ENCODE measurements at places on chromosomes 12 and 14. TPM values are rescaled to one million over a fixed set of nuclear protein-coding genes. Genes with fewer than 3 reads are reported as not detected.

GRCh38 chr12:113238309-113238708 is 17.0 kb downstream of the TPCN1 start:
- no peak overlapping the region for H3K4me3 ChIP-seq
- H3K27ac ChIP-seq: no peak overlapping the region
- no peaks in the 10 kb centered on the region for H3K27me3 ChIP-seq

- DNase-seq: peak; percentile 10
- peaks cover 45% of the 10 kb centered on the region for H3K27me3 ChIP-seq
- H3K27ac ChIP-seq: no peak within 1 kb of the TSS
- H3K4me3 ChIP-seq: peak within 1 kb of the TSS; percentile 81
Measured at GRCh38 chr14:52950898-52951680, at the start of gene FERMT2. Gene FERMT2, minus strand, starts transcription at chr14:52951050. Its CDS starts 482 bp downstream, at chr14:52950568.

The IGFBP6 gene
- 2.3 TPM for total RNA-seq

DNA sequence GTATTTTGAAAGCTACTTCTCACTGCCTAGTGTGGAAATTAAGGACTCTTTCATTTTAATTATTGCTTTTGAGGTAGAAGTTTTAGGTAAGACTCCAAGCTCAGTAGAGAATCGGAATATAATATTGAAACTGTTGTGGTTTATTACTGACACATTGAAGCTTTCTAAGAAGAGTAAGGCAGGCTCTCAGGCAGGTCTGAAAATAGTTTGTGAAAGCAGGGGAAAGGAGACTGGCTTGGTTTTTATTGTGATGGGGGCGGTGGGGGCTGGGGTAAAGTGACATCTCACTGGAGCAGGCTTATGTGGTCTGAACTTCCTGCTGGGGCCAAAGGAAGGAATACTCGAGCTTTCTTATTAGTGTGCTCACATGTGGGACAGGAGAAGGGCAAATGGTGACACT is 79.5 kb downstream of the OTOGL start:
- H3K27ac ChIP-seq: peak overlapping the region; percentile 23
- peaks cover 12% of the 10 kb centered on the region for H3K4me1 ChIP-seq
- H3K4me3 ChIP-seq: no peak overlapping the region
- no peaks in the 10 kb centered on the region for H3K36me3 ChIP-seq
- H3K27me3 ChIP-seq: no peaks in the 10 kb centered on the region

The CLEC7A gene
- total RNA-seq: not detected

- DNase-seq: no peak
- no peak overlapping the region for H3K4me3 ChIP-seq
- H3K36me3 ChIP-seq: no peaks in the 10 kb centered on the region
- H3K27ac ChIP-seq: peak overlapping the region; percentile 62
- H3K4me1 ChIP-seq: peaks cover 42% of the 10 kb centered on the region
Measured at GRCh38 chr14:68712703-68713370, 80.0 kb downstream of the ZFP36L1 start.

GRCh38 chr12:104697186-104697585 is 240.4 kb downstream of the CHST11 start:
- peak overlapping the region; percentile 64 for H3K27ac ChIP-seq
- H3K4me3 ChIP-seq: no peak overlapping the region
- peaks cover 57% of the 10 kb centered on the region for H3K4me1 ChIP-seq
- H3K27me3 ChIP-seq: no peaks in the 10 kb centered on the region
- DNase-seq: no peak

- H3K27me3 ChIP-seq: no peaks in the 10 kb centered on the region
- H3K4me1 ChIP-seq: no peaks in the 10 kb centered on the region
- no peak for DNase-seq
- H3K36me3 ChIP-seq: peaks cover 2% of the 10 kb centered on the region
- H3K27ac ChIP-seq: no peak overlapping the region
Measured at GRCh38 chr12:132550014-132550802, 60.2 kb downstream of the LRCOL1 start.

The MYRFL gene
- not detected for total RNA-seq

The TMCC3 gene
- 0.11 TPM for total RNA-seq

DNA sequence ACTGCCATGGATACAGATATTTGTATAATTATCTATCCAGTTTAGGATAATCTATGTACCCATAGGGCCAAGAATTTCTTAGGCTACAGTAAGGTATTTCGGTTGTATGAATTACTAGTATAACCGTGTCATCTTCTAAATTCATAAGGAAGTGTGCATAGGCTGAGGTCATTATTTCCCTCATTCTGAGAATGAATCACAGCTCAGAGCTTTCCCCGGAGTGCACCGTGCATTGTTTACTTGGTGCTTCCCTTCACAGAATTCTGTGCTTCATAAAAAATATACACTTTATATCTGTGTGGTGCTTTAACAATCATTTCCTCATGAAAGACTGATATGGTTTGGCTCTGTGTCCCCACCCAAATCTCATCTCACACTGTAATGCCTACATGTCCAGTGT is 514.1 kb downstream of the ETNK1 start:
- H3K4me1 ChIP-seq: no peaks in the 10 kb centered on the region
- no peak overlapping the region for H3K27ac ChIP-seq
- no peaks in the 10 kb centered on the region for H3K27me3 ChIP-seq
- DNase-seq: no peak

GRCh38 chr14:59187802-59188460 is 536 bp upstream of the DAAM1 start:
- peak overlapping the region; percentile 87 for H3K4me3 ChIP-seq
- peaks cover 10% of the 10 kb centered on the region for H3K4me1 ChIP-seq
- peaks cover 12% of the 10 kb centered on the region for H3K27me3 ChIP-seq

DNA sequence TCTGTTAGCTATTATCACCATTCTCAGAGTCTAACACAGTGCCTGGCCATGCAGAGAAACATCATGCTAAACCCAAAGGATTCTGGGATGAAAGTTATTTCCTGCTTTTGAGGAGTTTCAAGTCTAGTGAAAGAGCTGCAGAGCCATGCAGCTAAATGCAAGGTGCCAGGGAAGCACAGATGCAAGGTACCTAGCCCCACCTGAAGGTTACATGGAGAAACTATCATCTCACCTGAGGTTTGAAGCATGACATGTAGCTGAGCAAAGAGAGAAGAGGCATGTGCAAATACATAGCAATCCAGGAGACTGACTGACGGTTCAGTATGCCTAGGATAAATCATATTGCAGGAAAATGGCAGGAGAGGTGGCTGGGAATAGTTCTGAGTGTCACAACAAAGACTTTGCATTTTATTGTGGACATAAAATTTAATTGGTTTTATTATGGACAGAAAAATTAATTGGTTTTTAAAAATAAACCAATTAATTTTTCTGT is 170.4 kb downstream of the PRKD1 start:
- H3K4me1 ChIP-seq: no peaks in the 10 kb centered on the region
- no peak overlapping the region for H3K27ac ChIP-seq
- no peaks in the 10 kb centered on the region for H3K27me3 ChIP-seq
- DNase-seq: no peak
- no peak overlapping the region for H3K4me3 ChIP-seq

GRCh38 chr14:54597795-54598443 is 31.0 kb downstream of the SAMD4A start:
- H3K27me3 ChIP-seq: peaks cover 11% of the 10 kb centered on the region
- no peak for DNase-seq
- no peak overlapping the region for H3K4me3 ChIP-seq

DNA sequence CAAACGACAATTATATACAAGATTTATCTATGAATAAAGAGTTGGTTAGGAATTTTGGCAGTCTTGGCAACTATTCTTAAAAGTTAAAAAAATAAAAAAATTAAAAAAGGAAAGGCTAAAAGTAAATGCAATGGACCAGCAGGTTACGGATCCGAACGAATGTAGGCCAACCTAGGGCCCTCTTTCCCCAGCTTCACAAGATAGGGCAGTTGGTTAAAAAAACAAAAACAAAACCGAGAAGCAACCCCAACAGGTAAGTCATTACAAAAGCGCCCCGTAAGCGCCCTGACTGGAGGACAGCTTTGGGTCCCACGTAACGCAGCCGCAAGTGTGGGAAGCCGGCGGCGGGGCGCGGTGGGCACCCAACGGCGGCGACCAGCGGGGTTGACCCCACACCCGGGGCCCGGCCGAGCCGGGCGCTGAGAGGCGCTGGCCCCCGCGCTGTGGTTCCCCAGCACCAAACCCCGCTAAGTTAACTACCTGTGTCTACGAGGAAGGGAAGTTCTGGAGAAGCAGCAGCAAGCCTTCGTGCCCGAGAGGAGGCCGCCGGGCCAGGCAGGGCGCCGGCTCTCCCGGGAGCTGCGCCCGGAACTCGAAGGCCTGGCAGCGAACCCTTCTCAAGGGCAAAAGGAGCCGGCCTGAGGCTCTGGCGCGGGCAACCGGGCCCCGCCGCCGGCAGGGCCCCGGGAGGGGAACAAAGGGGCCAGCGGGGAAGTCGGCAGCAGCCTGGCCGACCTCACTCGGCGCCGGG is 882 bp downstream of the HECTD1 start:
- peak; percentile 74 for DNase-seq
- peaks cover 28% of the 10 kb centered on the region for H3K36me3 ChIP-seq
- H3K4me1 ChIP-seq: peaks cover 46% of the 10 kb centered on the region
- H3K27me3 ChIP-seq: no peaks in the 10 kb centered on the region
- peak overlapping the region; percentile 78 for H3K27ac ChIP-seq
- H3K4me3 ChIP-seq: peak overlapping the region; percentile 95

GRCh38 chr12:52807544-52808470 is 6.1 kb downstream of the KRT4 start:
- peaks cover 1% of the 10 kb centered on the region for H3K27me3 ChIP-seq
- no peaks in the 10 kb centered on the region for H3K36me3 ChIP-seq
- H3K4me1 ChIP-seq: no peaks in the 10 kb centered on the region
- no peak overlapping the region for H3K27ac ChIP-seq
- DNase-seq: no peak

DNA sequence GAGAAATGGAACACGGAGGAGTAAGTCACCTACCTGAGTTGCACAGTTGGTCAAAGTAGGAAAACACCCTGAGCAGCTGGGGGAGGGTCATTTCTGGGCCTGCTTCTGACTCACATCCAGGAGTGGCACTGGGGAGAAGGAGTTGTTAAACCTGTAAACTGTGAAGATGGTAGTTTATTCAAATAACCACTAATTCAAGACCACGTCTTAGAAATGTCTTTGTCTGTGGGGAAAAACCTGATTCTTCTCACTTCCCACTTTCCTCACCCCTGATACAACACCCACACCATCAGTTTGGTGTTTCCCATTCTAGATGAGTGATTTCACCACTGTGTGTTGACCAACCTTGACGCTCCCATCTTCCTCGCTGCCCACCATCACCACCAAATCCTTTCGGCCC is 207.1 kb downstream of the ANO4 start:
- H3K4me3 ChIP-seq: no peak overlapping the region
- H3K27ac ChIP-seq: no peak overlapping the region
- H3K27me3 ChIP-seq: no peaks in the 10 kb centered on the region
- DNase-seq: no peak
- no peaks in the 10 kb centered on the region for H3K36me3 ChIP-seq

GRCh38 chr14:85687456-85687855 is 157.5 kb downstream of the FLRT2 start:
- H3K4me3 ChIP-seq: no peak overlapping the region
- no peaks in the 10 kb centered on the region for H3K4me1 ChIP-seq
- no peaks in the 10 kb centered on the region for H3K27me3 ChIP-seq
- DNase-seq: no peak
- H3K36me3 ChIP-seq: no peaks in the 10 kb centered on the region
